ENCODE measurements at places on chromosomes 7 and 10.

GRCh38 chr7:101133621-101134398 lies 6.9 kb downstream of the SERPINE1 start:
- no peak for DNase-seq

- no peak for DNase-seq
These were observed 66.8 kb downstream of the UPF2 start for GRCh38 chr10:11975795-11976194.

GRCh38 chr10:100485366-100485765 lies 22.6 kb downstream of the WNT8B start:
- no peak for DNase-seq

DNA sequence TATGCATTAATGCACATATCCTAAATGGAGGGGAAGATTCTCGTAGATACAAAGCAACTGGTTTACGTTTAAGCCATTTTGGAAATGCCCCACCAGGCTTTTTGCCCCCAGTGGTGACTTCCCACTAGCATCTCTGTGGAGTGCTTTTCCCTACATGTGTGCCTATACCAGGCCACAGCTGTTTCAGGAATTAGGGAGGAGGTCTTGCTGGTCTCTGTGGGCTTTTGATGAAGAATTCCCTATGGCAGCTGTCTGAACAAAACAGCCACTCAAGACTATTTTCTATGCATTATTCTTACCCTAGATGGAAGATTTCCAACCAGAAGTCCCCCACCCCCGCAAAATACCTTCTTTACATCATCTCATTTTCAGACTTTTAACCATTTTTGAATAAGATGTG lies 52.0 kb upstream of the NMT2 start:
- no peak for DNase-seq

GRCh38 chr10:436911-437665 lies 252.4 kb downstream of the DIP2C start:
- DNase-seq, result no peak

- DNase-seq, result peak; percentile 76
These were observed 3.4 kb downstream of the HIPK2 start for GRCh38 chr7:139774376-139774775.

DNA sequence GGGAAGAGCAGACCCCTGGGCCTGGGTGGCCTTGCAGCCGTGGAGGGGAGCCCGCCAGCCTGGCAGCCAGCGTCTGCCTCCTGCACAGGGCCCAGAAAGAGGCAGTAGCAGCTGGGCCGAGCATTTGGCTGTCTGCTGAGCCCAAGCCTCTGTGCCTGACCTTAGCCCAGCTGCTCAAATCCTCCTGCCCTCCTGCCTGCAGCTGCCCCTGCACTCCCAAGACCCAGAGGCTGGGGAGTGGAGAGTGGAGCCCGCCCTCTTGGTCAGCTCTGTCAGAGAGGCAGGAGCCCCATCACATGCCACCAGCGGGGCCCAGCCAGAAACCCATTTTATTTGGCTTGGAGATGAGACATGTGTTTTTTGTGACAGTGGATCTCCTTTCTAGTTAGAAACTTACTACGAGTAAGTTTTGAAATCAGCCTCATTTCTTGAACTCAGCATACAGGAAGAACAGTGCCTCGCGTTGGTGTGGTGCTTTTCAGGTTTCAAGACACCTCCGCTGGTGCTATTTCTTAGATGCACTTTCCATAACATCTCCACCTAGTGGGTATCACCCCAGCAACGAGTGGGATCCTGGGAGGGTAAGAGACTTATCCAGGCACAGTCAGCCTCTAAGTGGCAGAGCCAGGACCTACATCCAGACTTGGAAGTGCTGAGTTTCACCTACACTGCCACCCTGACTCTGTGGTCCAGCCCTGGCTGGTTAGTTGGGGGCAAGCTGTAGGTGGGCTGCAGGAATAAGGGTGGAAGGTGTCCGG lies 477.1 kb downstream of the RPS24 start:
- no peak for DNase-seq

DNA sequence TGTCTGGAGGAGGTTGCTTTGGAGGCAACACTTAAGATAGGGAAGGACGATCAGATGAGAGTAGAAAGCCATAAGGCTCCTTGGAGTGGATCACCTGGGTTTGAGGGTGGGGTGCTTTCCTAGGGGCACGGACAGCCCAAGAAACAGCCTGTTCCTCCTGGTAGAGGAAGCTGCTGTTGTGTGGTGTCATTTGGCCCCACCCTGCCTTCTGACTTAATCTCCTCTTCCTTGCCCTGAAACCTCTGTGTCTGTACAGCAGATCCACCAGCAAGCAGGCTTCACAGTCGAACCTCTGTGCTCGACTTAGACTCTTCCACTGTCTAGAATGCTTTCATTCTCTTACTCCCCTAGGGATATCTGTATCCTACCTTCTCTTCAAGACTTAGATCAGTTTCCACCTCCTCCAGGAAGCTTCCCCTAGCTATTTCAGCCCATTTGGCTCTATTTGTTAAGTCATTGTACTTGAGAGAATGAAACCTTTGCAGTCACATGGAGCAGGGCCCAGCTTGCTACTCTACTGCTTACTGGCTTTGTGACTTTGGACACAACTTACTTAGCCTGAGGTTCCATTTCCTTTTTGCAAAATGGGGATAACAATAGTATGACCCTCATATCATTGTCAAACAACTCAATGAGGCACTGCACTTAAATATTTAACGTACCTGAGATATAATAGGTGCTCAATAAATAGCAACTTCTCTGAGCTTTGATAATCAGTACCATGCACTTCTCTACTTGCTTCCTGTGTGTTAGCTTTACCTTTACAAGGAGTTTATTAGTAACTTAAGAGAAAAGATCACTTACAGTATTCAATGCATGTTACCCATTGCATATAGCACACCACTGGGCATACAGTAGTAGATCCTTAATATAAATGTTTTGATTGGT lies 5.0 kb downstream of the MXI1 start:
- peak; percentile 39 for DNase-seq

- DNase-seq, result no peak
These were observed 30.5 kb upstream of the GNAT3 start for GRCh38 chr7:80542398-80542797.

DNA sequence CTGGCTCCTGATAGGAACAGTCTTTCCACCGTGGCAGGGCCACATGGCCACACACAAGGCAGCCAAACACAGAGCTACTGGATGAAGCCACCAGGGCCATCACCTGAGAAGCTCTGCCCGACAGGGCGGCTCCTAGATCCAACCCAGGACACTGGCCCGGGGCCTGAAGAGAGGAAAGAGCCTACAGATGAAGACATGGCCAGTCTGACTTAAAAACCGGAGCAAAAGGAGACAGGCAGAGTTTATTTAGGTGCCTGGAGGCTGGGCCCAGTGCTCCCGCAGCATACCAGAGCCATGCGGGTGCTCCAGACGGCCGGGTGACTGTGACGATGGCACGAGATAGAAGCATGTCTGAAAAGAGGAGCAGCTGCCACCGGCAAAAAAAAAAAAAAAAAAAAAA lies 3.9 kb downstream of the TECPR1 start:
- no peak for DNase-seq

DNA sequence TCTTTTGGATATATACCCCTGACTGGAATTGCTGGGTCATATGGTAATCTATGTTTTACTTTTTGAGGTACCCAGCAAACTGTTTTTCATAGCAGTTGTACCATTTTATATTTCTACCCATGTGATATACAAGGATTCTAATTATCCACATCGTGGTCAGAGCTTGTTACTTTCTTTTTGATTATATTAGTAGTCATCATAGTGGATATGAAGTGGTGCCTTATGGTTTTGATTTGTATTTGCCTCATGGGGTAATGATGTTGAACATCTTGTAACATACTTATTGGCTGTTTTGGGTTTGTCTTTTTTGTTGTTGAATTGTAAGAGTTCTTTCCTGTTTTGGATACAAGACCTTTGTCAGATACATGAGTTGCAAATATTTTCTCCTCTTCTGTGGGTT lies 51.7 kb downstream of the MAPK8 start:
- no peak for DNase-seq

GRCh38 chr10:31927884-31928548 lies 615 bp downstream of the ARHGAP12 start:
- peak; percentile 50 for DNase-seq

- DNase-seq, result peak; percentile 84
These were observed 117.0 kb upstream of the ARID5B start for GRCh38 chr10:61784354-61785133.

DNA sequence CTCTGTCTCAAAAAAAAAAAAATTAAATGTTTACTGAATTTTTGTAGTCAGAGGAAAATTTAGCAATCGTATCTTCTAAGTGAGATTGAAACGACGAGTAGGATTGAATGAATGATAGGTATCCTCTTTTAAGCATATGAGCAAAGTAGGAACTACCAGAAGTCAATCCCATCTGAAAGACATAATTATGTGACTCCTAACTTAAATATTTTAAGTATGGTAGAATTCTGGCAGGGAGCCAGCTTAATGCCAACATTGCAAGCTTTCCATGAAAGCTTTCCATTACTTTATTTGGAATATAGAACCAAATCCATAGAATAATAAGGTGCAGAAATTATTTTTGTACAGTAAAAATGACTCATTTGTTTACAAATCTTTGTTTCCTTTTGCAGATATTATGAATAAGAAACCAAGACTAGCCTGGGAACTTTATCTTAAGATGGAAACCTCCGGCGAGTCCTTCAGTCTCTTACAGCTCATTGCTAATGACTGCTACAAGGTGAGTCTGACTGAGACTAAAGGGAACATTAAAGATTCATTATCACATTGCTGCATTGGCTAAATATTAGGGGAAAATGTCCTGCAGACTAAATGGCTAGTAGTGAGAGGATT lies 50.2 kb upstream of the UBN2 start:
- DNase-seq, result no peak

- DNase-seq, result no peak
These were observed at the start of gene DPYSL4 for GRCh38 chr10:132186488-132187429. Gene DPYSL4 (plus strand): TSS chr10:132186948. CDS start chr10:132187064, 116 bp downstream.

DNA sequence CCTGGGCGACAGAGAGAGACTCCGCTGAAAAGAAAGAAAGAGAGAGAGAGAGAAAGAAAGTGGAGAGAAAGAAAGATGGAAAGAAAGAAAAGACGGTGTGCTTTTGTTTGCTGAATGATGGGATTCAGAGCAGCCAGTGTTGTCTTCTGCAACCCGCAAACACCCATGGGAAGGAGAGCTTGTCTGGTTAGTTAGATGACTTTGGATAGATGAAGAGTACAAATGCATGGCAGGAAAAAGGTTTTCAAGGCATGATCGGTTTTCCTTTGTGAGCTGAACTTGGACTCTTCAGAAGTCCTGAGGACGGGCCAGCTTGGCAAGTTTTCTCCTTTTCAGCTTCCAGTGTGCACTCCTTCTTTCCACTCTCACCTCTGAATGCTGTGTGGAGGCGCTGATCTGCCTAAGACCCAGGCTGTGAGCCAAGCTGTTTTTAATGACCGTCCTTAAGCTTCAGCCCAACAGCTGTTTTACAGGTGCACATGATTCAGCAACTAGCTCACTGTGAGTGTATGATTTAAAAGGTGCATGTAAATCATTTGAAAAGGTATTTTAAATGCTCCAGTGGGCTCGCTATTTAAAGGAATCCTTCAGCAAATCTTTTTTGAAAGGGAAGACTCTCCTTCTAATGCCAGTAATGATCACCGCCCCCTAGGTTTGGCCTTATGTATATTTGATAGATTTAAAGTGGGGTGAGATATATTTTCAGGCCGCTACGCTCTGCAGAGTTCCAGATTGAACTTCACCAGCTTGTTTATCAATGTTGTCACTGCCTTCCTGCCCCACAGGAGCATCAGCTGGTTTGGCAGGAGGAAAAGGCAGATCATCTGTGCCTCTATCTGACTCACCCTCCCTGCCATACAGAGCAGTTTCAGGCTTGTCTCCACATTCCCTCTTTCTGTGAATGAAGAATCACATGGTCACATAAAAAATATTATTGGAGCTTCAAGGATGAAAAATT lies 115.0 kb downstream of the PLXDC2 start:
- no peak for DNase-seq

DNA sequence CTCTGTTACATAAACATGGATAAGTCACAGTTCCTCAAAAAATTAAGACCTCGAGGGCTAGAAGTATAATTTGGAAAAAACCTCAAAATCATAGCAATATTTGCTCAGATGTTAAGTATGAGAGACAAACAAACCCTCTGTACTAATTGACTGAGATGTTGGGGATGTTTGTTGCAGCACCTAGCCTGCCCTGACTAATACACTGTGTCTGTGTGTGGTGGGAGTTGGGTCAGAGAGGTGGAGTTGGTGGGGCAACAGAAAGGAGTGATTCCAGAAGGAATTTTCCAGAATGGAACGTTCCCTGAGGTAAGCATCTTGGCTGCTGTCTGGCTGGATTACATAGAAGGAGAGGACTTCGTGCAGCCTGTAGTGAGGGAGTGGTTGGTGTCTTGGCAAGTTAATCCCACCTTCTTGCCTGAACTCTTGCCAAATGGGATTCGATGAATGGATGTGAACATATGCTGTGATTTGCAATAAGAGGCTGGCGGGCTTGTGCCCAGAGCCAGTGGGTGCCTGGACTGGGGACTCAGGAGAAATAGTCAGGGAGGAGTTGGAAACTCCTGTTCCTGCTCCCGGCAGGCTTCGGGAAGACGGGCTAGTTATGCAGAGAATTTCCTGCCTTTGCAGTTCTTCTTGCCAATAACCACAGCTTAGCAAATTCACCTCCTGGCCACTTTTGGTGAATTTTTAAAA lies 9.3 kb upstream of the FAM180A start:
- DNase-seq, result no peak

DNA sequence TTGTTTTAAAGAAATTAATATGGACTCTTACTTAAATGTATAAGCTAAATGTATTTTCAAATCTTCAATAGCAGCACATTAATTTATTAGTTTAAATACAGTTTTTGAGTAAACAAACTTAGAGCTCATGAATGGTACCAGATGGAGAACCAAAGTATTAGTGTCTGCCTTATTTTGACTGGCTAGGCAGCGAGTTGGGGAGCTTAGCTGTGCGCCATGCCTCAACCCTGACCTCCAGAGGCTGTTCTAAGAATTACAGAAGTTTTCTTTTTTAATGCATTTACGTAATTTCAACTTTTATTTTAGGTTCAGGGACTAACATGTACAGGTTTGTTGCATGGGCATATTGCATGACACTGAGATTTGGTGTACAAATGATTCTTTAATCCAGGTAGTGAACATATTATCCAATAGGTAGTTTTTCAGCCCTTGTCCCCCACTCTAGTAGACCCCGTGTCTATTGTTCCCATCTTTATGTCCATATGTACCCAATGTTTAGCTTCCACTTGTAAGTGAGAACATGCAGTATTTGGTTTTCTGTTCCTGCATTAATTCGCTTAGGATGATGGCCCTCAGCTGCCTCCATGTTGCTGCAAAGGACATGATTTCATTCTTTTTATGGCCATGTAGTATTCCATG lies 166.8 kb downstream of the IQUB start:
- peak; percentile 6 for DNase-seq

DNA sequence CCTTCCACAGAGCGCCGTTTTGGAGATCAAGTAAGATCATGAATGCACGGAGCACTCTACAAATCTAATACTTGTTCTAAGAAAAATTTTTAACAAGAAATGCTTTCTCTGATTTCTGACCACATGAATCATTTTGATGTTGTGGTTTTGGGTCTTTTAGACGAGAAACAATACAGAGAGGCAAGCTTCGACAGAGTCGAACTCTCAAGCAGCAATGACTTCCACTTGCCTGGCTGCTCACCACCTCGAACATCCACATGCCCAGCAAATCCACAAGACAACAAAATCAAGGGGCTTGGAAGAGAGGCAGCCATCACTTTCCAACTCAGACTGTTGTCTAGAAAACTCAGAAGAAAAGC lies 69.4 kb upstream of the GSDME start:
- DNase-seq, result peak; percentile 62
